ENCODE measurements at places on chromosomes 3 and 15.

DNA sequence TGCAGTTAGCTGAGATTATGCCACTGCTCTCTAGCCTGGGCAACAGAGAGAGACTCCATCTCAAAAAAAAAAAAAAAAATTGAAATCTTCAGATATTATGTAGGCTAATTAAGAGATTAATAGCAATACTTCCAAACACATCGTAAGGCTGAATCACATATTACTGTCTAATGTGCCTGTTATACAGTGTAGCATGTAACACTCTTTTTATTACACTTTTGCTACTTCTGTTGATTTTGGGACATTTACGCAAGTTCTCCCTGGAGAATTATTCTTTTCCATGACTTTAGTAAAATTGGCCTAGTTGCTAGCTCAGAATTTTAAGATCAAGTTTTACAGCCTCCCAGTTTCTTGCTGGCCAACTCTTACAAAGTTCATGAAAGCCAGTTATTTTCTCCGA, 605.2 kb downstream of the NAALADL2 start:
- DNase-seq = no peak

DNA sequence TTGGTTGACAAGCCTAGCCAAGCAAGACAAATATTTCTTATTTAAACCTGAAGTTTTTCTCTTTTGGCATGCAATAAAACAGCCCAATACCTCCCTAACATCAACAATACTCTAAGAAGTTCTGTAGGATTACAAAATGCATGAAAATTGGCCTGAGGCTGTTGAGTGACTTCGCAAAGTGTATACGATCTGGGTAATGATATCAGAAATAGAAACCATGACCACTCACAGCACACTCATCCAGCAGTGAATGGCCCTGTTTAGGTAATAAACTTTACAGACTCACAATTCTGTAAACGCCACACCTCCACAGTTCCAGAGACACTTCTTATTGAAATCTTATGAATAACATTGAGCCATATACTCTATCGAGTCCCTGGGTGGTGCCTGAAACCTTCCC, 83.0 kb upstream of the NAALADL2 start:
- DNase-seq = no peak

DNA sequence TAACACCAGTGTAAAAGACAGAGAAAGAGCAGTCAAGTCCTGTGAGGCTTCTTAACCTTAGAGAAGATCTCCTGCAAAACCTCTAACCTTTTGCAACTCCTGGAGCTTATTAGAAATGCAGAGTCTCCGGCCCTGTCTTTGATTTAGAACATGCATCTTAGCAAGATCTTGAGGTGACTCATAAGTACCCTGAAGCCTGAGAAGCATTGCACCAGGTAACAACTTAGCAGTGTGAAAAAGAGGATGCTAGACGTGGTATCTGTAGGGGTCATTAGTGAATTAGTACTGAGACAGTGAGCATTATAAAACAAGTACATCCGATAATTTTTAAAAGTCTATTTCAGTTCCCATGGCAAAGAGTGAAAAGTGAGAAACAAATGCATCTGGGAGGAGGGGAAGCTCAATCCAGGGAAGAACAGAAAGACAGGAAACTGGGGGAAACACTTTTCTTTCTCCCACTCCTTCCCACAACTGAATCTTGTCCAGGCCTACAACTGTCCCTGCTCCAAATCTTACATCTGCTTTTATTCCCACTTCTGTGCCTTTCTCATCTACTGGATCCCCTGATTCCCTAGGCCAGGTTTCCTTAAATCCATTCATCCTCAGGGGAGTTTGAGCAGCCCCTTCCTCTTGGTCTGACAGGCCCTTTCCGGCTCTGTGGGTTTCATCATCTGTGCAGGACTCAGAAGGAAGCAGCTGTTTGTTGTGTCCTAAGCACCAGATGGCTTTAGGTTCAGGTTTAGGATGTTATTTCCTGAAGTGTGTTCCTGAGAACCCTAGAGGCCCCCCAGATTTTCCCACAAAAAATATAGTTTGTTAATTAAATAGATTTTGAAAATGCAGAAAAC, 128.1 kb upstream of the IL12A start:
- DNase-seq = no peak

- peak; percentile 92 for DNase-seq
Measured at GRCh38 chr15:38072348-38073177, 138.1 kb downstream of the TMCO5A start.

DNA sequence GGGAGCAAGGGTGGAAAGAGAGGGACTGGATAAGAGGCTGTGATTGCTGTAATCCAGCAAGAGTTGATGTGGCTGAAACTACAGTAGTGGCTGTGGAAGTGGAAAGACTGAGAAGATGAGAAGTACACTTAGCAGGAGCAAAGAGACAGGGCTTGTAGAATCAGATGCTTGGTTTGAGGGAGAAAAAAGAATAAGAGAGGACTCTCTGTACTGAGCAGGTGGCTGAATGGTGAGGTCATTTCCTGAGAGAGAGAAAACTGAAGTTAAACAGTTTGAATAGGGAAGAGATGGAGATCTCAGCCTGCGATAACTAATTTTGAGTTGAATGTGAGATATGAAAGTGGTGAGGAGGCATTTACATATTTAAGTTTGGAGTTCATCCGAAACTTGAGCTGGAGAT, 95.8 kb upstream of the SLC25A36 start:
- DNase-seq = no peak

- DNase-seq = no peak
Measured at GRCh38 chr3:129552287-129553050, 9.5 kb downstream of the H1-8 start.

- DNase-seq = no peak
Measured at GRCh38 chr3:45491344-45491743, 103.0 kb downstream of the LARS2 start.

- peak; percentile 92 for DNase-seq
Measured at GRCh38 chr3:48222616-48223513, at the start of gene CAMP. Gene CAMP, plus strand, starts transcription at chr3:48223495. Its CDS starts 17 bp downstream, at chr3:48223512.

GRCh38 chr3:175155172-175155571, 296.0 kb downstream of the NAALADL2 start:
- DNase-seq = no peak

DNA sequence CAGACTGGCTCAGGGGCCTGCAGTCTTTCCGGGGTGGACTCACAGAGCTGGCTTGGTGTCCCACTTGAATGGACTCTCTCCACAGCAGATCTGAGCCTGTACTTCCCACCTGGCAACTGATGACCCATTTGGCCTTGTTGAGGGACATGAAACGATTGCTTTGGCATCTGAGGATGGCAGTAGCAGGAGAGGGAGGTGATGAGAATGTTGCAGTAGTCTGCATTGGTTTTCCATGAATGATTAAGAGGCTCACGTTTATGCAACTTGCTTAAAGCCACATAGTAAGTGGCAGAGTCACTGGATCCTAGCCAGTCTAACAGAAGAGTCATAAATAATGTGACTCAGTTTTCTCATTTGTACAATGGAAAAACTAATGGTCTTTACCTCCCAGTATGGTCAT, 21.9 kb downstream of the IL20RB start:
- no peak for DNase-seq

GRCh38 chr3:134363381-134363755, 10.9 kb downstream of the AMOTL2 start:
- DNase-seq = peak; percentile 74

- DNase-seq = no peak
Measured at GRCh38 chr15:80619680-80620079, 75.4 kb upstream of the ABHD17C start.

GRCh38 chr15:91067036-91067435, 33.0 kb upstream of the SV2B start:
- no peak for DNase-seq

DNA sequence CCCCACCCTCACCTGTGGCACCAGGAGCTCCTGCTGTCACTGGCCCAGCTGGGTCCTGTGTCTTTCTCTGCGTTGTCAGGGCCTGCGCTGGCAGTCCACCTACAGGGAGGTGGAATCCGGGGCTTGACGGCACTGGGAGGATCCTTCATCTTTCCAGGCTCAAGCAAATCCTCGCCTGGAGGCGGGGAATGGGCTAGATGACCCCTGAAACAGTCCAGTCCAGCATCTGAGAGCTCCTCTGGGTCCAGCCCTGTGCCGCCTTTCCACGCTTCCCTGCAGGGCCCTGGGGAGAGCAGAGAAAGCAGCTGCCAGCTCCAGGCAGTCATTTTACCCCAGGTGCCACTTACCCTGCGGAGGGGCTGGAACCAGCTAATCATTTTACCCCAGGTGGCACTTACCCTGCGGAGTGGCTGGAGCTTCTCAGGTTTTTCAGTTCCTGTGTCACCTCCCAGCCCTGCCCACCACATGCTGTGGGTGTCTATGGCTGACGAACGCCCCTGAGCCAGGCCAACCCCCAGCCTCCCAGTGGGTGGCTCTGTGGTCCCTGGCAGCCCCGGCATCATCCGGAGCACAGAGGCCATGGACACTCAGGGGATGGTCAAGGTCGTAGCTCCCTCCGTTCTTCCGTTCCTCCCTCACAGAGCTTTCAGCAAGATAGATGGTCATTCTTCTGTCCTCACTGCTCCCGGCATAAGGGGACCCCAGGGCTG, 17.9 kb upstream of the ADIPOQ start:
- DNase-seq = no peak

DNA sequence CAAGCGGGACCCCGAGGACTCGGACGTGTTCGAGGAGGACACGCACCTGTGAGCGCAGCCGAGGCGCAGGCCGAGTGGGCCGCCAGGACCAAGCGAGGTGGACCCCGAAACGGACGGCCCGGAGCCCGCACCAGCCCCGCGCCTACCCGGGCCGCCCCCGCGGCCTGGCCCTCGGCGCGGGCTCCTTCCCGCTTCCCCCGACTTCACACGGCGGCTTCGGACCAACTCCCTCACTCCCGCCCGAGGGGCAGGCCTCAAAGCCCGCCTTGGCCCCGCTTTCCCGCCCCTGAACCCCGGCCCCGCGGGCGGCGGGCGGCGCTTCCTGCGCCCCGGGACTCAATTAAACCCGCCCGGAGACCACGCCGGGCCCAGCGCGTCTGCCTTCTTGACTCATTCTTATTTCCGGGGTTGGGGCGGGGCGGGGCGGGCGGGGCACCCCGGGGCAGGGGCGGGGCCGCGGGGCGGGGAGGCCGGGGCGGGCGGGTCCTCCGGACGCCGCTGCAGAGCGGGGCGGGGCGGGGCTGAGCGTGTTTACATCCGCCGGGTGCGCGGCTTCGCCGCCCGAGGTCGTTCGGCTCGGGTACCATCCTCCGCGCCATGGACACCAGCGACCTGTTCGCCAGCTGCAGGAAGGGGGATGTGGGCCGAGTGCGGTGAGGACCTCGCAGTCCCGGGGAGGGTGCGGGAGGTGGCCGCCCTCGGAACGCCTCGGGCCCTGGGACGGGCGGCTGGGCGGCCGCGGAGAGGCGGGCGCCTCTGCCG, at the start of gene ABTB1:
Gene ABTB1, plus strand, starts transcription at position 524 of the 762 bp plus-strand sequence. Its CDS starts 74 bp downstream, at position 598.
- DNase-seq = peak; percentile 96

DNA sequence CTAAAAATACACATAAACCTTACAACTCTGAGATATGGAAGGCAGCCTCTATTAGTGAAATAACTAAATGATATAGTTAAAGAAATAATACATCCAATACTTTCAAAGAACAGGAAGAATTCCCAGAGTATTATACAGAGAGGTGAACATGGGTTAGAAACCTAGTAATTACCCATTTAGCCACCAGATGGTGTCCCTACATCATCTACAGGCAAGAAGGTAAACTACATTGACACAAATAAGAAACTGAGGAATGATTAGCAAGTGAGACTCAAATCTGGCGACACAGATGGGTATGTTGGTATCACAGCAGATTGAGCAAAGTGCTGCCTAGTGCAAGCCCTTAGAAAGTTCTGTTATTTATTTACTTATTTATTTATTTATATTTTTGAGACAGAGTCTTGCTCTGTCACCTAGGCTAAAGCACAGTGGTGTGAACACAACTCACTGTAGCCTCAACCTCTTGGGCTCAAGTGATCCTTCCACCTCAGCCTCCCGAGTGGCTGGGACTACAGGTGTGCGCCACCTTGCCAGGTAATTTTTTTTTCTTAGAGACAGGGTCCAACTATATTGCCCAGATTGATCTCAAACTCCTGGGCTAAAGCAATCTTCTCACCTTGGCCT, 28.2 kb downstream of the NEK4 start:
- no peak for DNase-seq

GRCh38 chr3:158731938-158732855, at the start of gene RARRES1:
Gene RARRES1, minus strand, starts transcription at chr3:158732457. Its CDS starts 42 bp downstream, at chr3:158732415.
- DNase-seq = peak; percentile 93

GRCh38 chr15:39885099-39885777, 34.8 kb downstream of the GPR176 start:
- DNase-seq = no peak

GRCh38 chr3:139897759-139898158, 37.2 kb upstream of the CLSTN2 start:
- no peak for DNase-seq

DNA sequence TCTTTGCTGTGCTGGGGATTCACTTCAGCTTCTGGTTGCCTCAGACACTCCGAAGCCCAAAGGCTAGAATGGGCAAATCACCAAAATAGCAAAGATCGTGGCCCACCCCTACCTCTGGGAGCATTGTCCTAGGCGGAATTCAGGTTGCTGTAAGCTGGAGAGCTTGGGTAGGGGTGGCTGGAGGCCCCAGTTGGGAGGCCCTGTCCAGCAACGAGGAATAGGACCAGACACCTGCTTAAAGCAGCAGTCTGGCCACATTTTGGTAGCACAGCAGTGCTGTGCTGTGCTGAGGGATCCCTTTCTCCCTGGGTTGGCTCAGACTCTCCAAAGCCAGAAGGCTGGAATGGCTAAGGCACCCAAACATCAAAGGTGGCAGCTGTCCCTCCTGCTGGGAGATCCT, 99.3 kb downstream of the CLDN1 start:
- no peak for DNase-seq

- DNase-seq = no peak
Measured at GRCh38 chr15:76140074-76140464, 80.3 kb downstream of the TMEM266 start.

DNA sequence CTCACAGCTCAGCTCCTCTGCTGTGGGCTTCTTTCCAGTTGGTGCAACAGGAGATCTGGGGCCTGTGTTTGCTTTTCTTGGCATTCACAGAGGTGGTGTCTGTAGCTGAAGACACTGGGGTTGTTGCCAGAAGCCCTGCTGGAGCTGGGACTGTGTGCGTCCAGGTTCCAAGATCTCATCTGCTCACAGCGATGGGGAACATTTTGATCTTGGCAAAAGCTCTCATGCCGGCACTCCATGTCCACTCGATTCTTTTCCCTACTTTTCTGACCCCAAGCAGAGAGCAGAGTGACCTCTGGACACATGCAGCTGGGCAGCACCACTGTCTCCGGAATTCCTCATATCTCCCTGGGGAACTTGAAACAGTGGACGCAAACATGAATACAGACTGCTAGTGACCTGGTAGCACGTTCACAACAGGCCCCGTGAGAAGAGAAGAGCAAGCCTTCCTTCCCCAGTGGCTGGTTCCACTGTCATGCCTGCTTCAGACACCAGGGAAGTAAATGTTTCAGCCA, 36.1 kb upstream of the MECOM start:
- DNase-seq = no peak

DNA sequence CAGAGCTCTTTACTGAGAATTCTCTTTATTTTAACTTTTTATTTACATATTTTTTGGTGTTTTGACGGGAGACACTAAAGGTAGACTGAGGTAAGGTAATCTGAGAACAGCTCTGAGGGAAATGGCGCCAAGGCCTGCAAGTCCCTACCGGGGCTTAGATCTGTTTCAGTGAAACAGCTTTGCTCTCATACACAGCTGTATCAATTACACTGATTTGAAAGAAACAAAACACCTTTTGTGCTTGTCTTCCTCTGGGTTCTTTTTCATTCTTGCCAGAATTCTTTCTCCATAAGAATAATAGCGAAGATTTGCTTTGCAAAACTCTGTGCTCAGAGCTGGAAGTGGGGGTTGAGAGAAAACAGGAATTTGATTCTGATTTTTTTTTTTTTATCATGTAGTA, 79.5 kb upstream of the PEX5L start:
- no peak for DNase-seq

GRCh38 chr3:21056293-21056692, 694.7 kb downstream of the ZNF385D start:
- no peak for DNase-seq

- no peak for DNase-seq
Measured at GRCh38 chr3:51075221-51075775, 309.8 kb upstream of the MANF start.
